ENCODE measurements at places on chromosomes 4 and X. TPM values are rescaled to one million over a fixed set of nuclear protein-coding genes. Genes with fewer than 3 reads are reported as not detected.

GRCh38 chr4:78512357-78512920 is 39.1 kb upstream of the ANXA3 start:
- DNase-seq = no peak

- DNase-seq = no peak
Measured at GRCh38 chr4:90718931-90719330, 591.7 kb downstream of the CCSER1 start.

DNA sequence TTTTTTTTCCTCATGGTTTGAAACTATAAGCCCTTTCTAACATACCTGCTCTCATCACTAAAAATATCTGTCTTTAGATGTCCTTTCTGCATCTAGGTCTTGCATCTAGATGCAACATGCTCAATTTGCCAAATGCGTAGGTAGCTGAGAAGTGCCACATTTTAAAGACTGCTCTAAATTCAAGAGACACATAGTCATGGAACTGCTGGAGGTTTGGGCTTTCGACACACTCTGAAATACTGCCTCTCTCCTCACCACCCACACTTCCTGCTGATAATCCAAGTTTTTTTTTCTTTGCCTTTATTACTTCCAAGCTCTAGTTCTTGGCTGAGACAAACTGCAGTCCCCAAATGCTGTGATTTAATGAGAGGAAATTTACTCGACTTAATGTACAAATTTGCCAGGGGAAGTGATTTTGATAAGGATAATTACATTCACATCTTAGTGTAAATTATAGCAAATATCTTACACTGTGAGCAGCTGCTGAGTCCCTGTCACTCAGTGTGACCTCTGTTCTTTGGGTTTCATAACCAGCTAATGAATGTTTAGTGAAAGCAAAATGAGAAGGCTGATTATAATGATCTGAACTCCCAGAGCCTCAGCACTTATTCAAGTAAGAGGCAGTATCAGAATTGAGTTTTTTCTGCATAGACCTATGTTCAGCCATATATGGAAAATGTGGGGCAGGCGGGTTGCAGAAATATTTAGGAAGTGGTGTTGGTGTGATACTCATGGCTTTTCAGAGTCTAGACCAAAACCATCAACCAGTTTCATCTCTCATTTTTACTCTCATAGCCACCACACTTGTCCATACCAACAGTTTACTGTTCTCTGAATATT is 31.3 kb downstream of the DRD5 start:
- DNase-seq = no peak

DNA sequence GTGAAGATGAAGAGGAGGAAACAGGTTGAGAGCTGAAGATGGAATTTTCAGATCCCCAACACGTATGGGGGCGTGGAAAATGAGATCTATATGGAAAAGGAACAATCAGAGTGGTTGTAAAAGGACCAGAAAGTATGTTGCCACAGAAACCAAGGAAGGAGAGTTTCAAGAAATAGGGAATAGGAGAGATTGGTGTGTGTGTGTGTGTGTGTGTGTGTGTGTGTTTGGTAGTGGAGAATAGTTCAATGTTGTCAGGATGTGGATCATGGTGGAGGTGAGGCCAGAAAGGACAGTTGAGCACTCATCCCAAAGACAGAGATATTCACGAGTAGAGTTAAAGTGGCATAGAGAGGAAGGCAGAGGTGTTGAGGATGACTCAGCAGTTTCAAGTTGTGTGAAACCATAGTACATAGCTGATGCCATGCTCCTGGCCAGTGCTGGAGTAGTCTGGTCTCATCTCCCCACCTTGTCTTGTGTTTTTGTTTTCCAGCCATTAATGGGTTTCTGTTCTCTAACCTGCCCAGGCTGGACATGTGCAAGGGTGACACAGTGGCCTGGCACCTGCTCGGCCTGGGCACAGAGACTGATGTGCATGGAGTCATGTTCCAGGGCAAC is 36.1 kb downstream of the HEPH start:
- no peak for DNase-seq

GRCh38 chrX:134373736-134374135 is 86.2 kb upstream of the HPRT1 start:
- DNase-seq = no peak

DNA sequence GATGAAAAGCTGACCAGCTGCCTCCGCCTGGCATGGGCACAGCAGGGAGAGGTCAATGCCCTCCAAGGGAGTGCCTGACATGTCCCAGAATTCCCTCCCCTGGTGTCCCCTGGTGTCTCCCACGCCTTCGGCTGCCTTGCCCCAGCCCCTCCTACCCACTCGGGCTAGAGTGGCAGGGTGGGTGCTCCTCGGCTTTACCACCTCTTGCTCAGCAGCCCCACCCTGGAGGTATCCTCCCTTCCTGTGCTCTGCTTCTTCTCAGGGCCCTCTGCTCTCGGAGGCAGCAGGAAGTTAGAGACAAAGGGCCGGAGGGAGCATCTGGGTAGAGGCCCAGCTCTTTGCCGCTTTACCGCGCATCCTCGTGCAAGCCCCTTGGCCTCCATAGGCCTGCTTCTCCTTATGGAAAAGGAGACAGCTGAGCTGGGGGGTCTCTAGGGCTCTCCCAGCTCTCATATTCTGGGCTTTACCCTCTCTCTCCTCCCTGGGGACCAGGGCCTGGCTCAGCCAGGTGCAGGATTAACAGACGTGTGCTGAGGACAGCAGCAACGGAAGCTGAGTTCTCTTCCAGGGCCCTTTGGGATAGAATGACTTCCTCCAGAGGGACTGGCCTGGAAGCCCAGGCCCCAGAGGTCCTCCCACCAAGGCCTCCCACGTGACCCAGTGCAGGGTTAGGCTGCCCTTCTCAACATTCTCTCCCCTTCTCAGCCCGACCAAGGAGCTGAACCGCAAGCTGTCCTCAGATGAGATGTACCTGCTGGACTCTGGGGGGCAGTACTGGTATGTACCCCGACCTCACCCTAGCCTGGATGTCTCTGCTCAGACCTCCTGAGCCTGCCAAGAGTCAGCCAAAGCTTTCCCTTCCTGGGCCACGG is 17.2 kb downstream of the XPNPEP2 start:
- no peak for DNase-seq

DNA sequence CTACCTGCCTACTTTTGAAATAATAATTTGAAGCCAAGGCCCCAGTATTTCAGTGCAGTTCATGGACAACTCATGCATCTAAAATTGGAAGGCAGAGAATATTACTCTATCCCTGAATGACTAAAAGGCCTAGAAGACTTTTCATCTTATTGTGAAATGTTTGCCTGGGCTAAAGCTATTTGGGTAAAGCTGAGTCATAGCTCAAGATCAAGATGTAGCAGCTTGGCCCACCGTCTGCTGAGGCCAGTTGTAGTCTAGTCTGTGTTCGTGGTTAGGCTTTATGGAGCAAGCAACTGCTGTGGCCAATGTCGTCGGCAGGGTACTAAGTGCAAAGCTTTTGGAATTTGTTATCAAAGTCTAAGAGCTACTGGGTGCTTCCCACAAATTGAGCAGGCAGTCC is 929.1 kb downstream of the RAB28 start:
- no peak for DNase-seq

DNA sequence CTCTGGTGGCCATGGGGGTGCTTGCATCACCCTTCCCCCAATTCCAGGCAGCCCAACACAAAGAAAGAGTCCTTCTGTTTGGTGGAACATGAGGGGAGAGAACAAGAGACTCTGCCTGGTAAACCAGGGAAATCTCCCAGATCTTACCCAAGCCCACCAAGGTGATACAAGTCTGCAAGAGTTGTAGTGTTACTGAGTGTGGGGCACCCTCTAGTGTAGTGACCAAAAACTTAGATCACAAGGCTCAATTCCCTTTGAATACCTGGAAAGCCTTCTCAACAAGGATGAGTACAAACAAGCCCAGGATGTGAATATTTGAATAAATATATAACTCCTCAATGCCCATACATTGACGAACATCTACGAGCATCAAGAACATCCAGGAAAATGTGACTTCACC is 64.7 kb downstream of the IL13RA2 start:
- no peak for DNase-seq

GRCh38 chr4:156536661-156537060 is 434.9 kb downstream of the PDGFC start:
- no peak for DNase-seq

DNA sequence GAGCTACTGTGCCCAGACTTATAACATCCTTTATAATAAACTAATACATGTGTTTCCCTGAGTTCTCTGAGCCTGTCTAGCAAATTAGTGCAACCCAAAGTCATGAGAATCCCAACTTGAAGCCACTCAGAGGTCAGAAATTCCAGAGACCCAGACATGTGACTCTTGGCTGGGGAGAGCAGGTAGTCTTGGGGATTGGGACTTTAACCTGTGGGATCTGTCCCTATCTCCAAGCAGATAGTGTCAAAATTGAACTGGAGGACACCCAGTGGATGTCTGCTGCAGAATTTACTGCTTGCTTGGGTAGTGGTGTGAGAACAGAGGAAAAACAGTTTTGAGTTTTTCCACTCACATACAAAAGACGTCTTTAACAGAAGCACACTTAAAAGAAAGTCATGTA is 26.4 kb downstream of the ELOVL6 start:
- DNase-seq = no peak

DNA sequence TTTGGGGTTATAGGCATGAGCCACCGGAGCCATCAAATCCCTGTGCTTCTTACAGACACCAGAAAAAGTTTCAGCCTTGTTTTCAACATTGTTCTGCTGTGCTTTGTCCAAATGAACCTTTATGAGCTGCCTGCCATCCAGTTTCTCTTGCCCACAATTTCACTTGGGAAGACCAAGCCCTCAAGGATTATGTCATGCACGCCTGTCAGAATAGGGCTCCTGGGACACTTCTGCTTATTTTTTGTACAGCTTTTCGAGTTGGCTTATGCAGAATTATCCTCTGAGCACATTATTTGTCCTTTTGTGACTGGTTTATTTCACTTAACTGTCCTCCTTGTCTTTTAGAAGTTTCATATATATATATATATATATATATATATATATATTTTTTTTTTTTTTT is 16.2 kb downstream of the UBE2K start:
- DNase-seq = no peak

DNA sequence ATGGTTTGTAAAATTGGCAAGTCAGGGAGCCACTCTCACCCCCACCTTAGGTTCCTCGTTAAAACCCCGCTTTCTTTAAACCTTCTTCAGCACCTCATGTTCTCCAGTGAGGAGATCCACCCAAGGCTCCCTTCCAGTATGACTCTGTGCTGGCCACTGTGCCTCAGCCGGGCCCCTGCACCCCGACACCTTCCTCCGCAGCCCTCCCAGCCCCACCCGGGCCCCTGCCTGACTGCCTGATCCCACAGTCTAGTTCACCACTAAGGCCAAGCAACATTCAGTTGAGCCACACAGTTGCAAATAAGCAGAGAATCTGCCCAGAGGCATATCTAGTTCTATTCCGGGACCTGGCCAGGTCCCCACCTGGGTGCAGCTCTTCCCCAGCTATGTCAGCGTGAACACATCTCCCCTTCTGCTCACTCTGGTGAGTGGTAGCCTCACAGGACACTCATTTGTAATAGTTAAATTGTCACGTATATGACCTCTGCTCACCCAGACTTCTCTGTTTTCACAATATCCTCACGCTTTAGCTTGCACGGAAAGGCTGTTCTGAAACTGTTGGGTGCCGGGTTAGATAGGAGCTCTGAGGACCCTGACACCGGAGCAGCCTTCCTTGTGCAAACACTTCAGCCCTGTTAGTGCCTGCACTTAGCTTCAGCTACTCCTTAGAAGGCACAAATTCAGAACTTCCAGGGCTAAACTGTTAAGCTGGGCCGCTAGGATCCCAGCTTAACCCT is 146.8 kb downstream of the DCTD start:
- DNase-seq = no peak

- DNase-seq = no peak
Measured at GRCh38 chr4:119537586-119537985, 91.0 kb downstream of the PDE5A start.

- no peak for DNase-seq
Measured at GRCh38 chr4:147616849-147617172, 386 bp upstream of the TMEM184C start.

DNA sequence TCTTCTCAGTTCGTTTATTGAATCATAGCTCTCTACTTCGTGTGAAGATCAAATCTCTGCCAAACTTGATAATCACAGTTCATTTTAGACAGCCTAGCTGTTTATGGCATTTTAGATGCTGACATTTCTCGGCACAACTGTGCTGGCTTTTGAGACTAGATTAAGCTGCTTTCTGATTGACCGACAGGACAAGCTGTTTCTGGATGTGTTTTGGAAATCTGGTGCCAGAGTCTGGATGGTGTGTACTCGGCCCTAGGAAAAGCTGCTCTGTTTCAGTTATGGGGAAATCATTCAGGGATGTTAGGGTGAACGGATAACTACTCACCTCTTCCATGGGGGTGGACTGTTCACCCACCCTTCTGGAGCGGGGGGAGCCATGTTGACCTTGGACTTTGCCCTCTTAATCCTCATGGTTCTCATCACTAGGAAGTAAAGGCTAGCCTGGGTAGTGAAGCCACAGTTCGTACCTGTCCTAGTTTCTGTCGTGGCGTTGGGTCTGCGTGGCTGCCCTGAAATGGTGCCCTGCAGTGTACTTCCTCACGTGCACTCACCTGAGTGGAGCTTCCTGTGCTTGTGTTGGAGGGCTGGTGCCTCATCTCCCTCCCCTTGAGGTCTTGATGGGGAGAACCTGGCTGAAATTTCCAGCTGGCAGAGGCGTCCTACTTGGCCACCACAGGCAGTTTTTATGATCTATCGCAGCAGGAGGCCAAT is 13.7 kb upstream of the WDR1 start:
- DNase-seq = no peak

DNA sequence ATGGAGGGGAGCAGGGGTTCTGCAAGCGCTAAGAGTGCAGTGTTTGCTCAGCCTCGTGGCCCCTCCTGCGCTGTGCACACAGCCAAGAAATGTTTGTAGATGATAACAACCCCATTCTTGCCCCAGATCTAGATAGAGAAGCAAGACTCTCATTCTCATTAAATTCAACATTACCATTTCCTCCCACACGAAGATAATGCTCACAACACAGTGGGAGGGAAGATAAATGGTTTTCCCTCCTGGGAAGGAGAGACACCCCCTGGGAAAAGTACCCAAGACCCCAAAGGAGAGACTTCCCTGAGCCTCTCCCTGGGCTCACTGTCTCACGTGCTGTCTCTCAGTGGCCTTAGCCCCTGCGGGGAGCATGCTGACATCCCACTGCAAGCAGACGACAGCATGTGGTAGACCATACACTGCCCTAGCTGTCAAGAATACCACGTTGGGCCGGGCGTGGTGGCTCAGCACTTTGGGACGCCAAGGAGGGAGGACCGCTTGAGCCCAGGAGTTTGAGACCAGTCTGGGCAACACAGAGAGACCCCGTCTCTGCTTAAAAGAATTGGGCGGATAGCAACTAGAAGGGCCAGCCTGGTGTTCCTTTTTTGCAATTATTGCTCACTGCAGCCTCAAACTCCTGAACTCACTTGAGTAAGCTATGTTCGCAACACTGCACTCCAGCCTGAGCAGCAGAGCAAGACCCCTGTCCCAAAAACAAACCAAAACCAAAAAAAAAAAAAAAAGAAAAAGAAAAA is 34.9 kb upstream of the IQSEC2 start:
- no peak for DNase-seq

GRCh38 chr4:184860018-184860779 is 34.4 kb upstream of the ACSL1 start:
- no peak for DNase-seq

- DNase-seq = no peak
Measured at GRCh38 chrX:66200855-66201795, 37.1 kb downstream of the HEPH start.

NCBP2L gene
- 1.3 TPM for total RNA-seq

All from ovary (tissue), 10 donors.